ENCODE measurements at places on chromosomes 6 and 20.

GRCh38 chr6:90922325-90922724 is 335.5 kb upstream of the MAP3K7 start:
- DNase-seq: no peak

DNA sequence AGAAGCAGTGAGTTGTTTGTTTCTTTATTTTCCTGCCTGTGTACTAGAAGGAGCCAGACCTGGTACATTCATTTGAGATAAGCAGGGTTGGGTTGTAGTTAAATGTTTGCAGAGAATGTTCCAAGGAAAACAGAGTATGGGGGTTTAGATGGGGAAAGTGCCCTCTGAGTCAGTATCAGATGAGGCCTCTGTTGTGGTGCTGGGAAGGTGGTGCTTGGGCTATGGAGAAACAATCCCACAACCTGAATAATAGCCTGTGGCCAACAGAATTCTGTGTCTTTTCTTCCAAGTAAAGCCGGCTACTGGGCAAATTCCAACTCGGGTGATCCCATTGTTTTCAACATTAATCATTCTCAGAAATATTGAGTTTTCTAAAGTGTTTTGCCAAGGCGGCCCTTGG is 109.3 kb downstream of the RNF144B start:
- DNase-seq: no peak

- no peak for DNase-seq
These were observed 53.0 kb downstream of the HLA-A start for GRCh38 chr6:29995340-29995777.

DNA sequence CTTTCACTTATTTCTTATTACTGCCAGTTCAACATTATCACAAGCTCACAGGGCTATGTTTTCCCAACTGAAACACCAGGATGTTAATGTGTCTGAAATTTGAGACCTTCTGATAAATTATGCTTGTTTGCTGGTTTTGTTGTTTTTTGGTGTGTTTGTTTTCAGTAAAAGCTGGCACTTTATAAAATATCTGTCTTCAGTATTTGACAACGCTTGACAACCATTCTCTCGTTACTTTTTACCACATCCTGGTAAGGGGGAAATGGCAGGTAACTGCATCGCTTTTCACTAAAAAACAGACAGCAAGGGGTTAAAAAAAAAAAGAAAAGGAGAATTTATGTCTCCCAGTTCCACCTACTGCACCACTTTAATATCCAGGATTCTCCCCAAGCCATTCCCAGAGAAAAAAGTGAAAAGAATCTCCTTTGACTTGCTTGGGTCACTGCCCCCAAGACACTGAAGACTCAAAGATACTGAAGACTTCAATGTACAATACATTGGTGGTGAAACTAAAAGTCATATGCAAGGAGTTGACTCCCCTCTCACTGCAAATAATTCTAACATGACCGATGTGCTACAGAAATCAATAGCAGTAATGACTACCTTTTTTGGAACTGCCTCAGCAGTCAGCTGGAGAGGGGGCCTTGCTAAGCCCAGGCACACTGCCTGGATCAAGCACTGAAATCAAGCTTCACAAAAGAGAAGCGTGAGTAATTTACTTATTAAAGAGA is 88.9 kb downstream of the HIVEP2 start:
- peak; percentile 53 for DNase-seq

DNA sequence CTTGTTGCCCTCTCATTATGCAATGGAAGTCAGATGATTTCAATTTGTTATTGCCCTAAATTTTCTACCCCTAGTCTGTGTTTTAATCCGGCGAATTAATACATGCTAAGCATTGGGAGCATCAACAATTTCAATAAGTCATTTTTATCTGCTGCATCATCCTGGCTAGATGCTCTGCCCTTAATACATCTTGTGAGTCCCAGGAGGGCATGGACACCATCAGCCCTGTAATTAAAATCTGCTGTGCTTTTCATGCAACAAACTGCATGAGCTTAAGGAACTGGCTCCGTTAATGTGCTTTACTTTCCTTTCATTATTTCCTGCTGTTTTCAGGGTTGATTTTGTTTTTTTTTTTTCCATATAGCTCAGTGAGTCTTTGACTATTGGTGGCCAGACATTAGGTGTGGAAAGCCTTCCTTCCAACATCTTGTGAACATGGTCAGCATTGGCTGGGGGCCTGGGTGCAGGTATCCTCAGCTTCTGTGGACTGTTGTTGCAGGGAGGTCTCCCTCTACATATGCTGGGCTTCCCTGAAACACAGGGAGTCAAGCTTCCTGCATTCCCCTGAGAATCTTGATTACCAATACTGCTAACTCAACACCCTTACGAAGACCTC is 8.5 kb upstream of the PBOV1 start:
- no peak for DNase-seq

DNA sequence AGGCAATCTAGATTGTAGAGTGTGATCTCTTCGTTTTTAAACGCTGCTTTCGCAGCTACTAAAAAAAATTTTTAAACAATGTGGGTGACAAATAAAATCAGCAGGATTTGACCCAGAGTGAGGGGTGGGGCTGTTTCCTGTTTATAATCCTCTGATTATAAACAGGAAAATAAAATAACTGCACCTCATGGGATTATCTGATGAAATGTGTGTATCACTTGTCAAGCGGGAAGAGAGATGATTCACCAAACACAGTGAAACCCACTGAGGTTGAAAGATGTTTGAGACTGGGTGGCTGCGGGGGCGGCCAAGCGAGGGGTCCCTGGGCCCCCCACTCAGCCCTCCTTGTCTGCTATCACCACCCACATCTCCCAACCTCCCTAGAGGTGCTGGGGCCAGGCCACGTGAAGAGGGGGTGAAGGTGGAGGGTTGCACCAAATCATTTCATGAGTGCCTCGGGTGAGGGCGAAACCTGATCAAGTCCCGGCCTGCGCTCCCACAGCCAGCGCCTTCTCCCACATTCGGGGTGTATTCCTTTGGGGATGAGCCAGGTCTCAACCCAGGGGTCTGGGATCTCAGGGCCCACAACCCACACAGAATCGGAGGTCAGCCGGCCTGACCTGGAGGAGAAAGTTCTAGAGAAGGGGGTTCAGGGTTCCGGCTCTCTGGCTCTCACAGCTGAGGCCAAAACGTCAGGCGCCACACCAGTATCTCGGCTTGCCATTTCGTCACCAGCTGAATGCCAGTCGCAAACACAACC is 212.5 kb downstream of the BMP7 start:
- no peak for DNase-seq

- DNase-seq: peak; percentile 68
These were observed 49.5 kb downstream of the ADTRP start for GRCh38 chr6:11729076-11729475.

DNA sequence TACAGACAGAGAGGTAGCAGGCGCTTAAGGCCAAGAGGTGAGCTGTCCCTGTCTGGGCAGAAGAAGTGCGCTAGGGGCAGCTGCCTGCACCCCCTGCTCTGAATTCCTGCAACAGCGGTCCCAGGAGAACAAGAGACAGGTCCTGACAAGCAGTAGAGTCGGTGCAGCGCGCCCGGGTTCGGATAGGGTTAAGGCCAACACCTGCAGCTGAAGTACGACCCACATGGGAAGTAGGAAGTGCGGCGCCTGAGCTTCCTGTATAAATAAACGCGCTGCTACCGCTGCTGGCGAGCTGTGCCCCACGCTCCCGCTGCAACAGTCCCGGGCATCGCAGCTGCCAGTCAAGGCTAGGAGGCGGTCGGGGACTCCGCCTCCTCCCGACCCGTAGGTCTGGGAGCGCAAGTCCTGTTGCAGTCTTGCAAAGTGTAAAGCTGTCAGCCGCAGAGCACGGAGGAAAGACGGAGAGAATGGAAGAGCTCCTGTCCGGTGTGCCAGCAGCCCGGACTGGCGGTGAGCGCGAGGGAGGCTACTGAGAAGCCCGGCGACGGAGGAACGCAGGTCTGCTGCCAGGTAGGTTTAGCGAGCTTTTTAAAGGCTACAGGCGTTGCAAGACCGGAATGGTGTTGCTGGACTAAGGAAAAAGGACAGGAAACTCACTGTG is at the start of gene RNF144B:
Gene RNF144B (plus strand): TSS at position 290 of the 661 bp plus-strand sequence. CDS start 12,185 bp downstream, outside the sequence.
- DNase-seq: peak; percentile 61

DNA sequence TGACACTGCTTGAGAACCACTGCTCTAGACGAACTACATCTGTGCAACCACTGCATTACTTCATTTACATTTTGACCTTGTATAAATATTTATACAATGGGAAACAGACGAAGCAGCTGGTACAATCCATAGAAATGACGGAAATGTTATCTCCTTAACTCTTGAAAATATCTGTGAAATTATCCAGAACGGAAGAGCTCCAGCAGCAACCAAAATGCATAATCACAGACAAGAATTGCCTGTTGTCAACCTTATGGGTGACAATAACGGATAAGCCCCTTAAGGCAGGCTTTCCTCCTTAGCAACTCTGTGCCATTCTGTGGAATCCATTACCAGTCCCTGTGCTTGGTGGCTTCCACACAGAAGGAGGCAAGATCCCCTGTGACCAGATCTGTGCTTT is 115.4 kb downstream of the DTNBP1 start:
- DNase-seq: no peak

DNA sequence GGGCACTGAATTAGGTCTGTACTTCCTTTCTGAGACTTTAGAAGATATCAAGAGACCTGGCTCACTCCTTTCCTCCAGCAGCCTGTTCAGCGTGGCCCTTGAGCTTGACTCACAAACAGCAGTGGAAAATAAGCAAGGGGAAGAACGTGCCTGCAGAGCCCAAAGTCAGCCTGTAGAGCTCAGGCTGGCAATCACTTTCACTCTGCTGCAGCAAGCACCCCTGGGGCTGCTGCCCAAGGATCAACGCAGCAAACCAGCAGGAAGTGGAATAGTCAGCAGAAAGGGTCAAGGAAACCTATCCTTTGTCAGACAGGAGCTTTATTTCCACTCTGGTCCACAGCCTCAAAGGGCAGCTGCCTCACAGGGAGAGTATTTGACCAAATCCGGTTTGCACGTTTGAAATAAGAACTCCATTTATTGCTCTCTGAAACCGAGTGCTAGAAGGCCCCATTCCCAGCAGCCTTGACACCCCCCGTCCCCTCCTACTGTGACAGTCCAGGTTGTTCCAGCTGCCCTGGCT is 77.4 kb downstream of the PRDM1 start:
- DNase-seq: peak; percentile 62

DNA sequence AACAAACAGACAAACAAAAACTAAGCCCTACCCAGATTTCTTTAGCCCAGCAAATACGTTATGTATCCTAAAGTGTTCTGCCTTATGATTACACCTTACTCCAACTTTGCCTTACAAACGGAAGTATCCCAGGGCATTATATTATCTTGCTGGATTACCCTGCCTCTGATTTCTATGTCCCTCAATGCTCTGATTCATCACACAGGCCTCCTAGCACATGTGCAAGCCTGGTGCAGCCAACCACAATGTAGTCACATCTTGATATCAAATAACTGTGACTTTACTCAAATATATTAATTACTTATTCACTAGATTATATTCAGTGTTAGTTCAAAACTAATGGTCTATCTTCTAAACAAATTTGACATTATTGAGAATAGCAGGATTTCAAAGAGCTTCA is 598.6 kb downstream of the TBC1D32 start:
- DNase-seq: no peak

DNA sequence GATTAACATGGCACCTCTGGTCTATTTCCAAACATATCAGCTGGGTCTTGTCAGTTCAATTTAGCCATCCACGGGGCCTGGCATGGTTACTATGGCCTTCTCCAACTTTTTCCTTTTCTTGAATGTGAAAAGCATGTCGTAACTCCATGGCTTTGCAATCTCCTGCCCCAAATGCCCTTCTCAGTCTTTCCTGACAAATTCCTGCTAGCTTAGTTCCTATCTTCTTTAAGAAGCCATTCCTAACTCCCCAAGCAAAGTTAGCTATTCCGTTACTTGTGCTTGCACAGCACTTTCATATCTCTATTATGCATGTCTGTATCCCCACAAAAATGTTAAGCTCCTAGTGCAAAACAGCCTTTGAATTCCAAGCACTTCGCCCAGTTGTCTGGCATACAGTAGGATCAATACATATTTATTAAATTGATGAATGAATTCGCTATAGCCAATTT is 105.6 kb downstream of the AIG1 start:
- no peak for DNase-seq

- DNase-seq: no peak
These were observed 874.2 kb downstream of the TFAP2A start for GRCh38 chr6:9540534-9541126.

DNA sequence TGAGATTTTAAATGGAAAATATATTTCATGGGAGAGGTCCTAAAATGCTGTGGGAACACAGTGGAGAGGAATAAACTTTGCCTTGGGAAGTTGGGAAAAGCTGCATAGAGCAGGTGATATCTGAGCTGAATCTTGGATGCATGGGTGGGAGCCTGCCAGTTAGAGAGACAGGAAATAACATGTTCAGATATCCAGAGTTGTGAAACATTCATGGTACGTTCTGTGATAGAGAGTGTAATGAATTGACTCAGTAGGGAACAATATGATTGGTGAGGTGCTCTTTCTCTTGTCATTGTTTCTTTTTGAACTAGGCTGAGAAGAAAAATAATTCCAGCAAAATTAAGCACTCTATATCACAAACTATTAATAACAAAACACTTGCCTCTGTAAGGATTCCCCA is 72.8 kb downstream of the RPS12 start:
- no peak for DNase-seq

DNA sequence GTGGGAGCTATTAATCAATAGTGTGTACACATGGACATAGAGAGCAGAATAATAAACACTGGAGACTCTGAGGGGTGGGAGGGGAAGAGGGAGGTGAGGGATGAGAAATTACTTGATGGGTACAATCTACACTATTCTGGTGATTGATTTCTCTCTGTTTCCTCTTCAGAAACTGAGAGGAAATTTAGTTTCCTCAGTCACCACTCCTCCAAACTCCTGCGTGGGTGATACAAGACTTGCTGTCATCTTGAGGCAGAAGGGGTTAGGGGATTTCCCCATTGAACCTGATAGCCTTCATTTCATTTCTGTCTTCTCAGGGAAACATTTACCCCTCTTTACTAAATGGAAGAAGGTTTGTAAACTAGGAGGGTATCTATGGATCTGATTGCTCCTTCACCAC is 84.3 kb upstream of the ESR1 start:
- peak; percentile 64 for DNase-seq

DNA sequence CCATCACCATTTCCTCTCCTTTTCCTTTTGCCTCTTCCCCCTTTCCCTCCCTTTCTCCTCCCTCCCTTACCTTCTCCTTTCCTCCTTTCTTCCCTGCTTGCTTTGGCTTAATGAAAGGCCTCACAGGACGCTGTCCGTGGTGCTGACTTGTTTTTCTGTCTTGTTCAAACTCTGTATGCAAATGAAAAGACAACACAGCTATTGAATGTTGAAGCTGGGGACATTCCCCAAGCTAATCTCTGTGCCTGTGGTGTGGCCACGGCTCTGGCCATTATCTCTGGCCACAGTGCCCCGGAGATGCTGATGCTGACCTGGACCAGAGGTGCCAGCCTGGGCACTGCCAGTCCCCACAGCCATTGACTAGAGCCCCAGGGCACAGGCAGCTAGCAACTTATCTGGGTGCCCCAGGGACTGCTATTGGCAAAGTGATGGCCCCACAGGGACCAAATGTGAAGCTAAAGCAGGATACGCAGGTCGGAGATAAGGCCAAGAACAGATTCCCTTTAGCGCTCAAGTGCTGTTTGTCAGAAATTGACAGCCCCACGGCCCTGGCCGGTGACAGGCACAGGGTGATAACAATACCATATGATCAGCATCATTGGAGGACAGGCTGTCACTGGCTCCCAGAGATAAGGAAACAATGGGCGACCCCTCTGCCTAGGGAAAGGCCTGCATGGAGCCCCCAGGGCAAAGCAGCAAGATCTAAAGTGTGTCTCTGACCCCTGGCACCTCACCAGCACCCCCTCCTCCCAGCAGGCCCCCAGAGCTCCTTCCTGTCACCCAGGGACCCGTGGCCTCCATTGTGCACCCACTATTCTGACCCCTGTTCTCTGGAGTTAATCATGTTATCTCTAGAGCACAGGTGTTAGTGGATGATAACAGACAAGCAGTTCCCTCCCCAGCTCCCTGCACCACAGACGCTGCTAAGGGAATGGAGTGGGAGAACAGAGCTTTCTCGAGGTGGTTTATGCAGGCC is 31.6 kb upstream of the SLC32A1 start:
- peak; percentile 40 for DNase-seq
